Panc1 (cell line): ENCODE measurements at places on chromosomes 5 and 9. TPM values are rescaled to one million over a fixed set of nuclear protein-coding genes. Genes with fewer than 3 reads are reported as not detected.
A peak's percentile ranks its signal among the peaks of the same experiment; 100 is the strongest.

The SAPCD2 gene
- total RNA-seq: 18.4 TPM

The FBXL7 gene
- not detected for total RNA-seq

The GPR150 gene
- 0.54 TPM for total RNA-seq

The WNK2 gene
- total RNA-seq: 13.7 TPM

The KCNV2 gene
- total RNA-seq: not detected

DNA sequence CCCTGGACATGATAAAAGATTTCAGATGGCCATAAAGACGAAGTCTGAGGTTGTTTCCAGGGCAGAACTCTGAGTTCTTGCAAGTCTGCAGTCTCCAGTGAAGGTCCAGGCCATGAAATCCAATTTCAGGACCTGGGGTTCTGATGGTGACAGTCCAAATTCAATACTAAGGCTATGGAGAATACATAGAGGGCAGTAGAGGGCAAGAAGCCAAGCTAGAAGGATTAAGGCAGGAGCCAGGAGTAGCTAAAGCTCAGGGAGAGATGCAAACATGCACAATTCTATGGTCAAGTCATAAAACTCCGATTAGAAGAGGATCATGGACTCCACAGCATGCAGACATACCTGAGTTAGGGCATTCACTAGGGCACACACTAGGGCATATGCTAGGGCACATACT is 11.4 kb downstream of the SLIT3 start:
- no peak overlapping the region for H3K4me3 ChIP-seq
- H3K27ac ChIP-seq: no peak overlapping the region
- DNase-seq: no peak
- no peaks in the 10 kb centered on the region for H3K36me3 ChIP-seq

DNA sequence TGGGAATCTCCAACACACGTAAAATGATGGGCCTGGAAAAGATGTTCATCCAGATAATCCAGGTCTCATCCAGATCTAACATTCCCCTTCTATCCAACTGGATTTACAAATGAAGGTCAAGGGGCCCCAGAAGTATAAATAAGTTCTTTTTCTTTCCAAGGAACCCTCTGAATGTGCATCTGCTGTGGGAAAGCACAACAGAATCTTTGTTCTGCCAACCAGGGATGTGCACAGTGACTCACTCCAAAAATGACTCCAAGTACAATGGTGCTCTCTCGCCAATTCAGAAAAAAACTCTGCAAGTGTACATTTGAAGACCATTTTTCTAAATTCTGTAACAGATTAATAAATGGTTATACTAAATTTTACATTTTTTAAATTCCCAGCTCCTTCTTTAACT is 12.4 kb downstream of the RAPGEF6 start:
- DNase-seq: no peak
- 0 out of 2 replicates have a peak, but pooled peaks cover 4% of the 10 kb centered on the region for H3K4me1 ChIP-seq
- H3K27me3 ChIP-seq: no peaks in the 10 kb centered on the region
- H3K36me3 ChIP-seq: no peaks in the 10 kb centered on the region

DNA sequence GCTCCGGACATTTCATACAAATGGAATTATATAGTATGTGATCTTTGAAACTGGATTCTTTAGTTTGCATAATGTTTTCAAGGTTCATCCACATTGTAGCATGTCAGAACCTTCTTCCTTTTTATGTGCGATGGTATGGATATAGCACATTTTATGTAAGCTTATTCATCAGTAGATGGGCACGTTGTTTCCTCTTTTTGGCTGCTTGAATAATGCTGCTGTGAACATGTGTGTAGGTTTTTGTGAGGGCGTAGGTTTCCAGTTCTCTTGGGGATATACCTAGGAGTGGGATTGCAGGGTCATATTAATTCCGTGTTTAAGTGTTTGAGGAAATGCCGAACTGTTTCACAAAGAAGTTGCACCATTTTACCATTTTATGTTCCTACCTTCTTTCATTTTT is 187.8 kb downstream of the NR3C1 start:
- no peak for DNase-seq
- H3K4me1 ChIP-seq: no peaks in the 10 kb centered on the region
- no peaks in the 10 kb centered on the region for H3K36me3 ChIP-seq
- no peaks in the 10 kb centered on the region for H3K27me3 ChIP-seq

DNA sequence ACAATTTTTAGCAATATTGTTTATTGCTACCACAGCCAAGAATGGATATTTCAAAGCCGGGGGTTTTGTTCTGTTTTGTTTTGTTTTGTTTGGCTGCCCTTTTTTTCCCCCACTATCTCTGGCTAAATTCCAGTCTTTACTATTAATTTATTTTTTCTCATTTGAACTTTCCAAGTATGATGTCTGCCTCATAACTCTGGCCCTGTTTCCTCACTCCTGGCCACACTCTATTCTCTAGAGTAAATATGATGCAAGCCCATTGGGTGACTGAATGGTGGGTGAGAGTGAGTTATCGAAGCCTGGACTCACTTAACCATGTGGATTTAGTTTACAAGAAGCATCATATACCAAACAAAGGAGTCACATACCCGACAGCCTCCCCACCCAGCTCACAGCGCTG is 41.9 kb downstream of the WDR36 start:
- no peak for DNase-seq
- H3K27me3 ChIP-seq: no peaks in the 10 kb centered on the region
- no peaks in the 10 kb centered on the region for H3K36me3 ChIP-seq
- H3K4me3 ChIP-seq: no peak overlapping the region

DNA sequence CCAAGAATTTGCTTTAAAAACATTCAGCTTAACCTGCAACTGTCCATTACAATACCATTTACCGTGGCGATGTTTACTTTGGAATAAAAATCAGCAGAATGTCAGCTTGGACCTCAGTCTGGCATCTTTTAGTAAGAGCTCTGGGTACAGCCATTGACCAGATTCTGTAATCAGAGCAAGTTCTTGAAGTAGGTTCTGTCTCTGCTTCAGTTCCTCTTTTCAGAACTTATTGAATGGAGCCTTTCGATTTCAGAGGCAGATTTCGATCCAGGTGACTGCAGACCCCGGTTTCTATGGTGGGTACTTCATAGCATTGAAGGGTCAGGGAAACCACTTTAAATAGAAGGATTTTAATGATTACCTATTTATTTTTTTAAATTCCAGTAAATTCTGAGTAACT is 53.4 kb upstream of the SV2C start:
- no peak overlapping the region for H3K4me3 ChIP-seq
- no peak overlapping the region for H3K27ac ChIP-seq
- H3K4me1 ChIP-seq: no peaks in the 10 kb centered on the region
- DNase-seq: no peak

- H3K4me1 ChIP-seq: no peaks in the 10 kb centered on the region
- H3K4me3 ChIP-seq: no peak overlapping the region
- no peaks in the 10 kb centered on the region for H3K36me3 ChIP-seq
- DNase-seq: no peak
- H3K27ac ChIP-seq: no peak overlapping the region
Observed at GRCh38 chr5:67896930-67897313, 318.6 kb upstream of the PIK3R1 start.

DNA sequence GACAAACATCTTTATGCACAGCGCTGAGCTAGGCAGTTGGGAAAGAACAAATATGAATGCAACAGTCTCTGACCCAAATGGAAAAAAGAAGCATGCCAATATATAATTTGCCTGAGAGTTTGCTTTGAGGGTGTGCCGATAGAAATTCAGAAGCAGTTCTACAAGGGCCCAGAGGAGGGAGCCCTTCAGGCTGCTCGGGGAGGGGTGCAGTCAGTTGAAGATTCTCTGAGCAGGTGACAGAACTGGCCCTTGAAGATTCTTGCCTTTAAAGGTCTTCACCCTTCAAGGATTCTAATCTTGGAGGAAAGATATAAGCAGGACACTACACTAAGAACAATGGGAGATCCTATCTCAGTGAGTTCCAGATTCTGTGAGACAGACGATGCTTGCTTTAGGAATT is 3.7 kb upstream of the PAPPA start:
- DNase-seq: no peak
- H3K36me3 ChIP-seq: no peaks in the 10 kb centered on the region
- no peaks in the 10 kb centered on the region for H3K4me1 ChIP-seq
- H3K27me3 ChIP-seq: peaks cover 2% of the 10 kb centered on the region; the same call in 1 of the 2 replicates
- H3K4me3 ChIP-seq: no peak overlapping the region

DNA sequence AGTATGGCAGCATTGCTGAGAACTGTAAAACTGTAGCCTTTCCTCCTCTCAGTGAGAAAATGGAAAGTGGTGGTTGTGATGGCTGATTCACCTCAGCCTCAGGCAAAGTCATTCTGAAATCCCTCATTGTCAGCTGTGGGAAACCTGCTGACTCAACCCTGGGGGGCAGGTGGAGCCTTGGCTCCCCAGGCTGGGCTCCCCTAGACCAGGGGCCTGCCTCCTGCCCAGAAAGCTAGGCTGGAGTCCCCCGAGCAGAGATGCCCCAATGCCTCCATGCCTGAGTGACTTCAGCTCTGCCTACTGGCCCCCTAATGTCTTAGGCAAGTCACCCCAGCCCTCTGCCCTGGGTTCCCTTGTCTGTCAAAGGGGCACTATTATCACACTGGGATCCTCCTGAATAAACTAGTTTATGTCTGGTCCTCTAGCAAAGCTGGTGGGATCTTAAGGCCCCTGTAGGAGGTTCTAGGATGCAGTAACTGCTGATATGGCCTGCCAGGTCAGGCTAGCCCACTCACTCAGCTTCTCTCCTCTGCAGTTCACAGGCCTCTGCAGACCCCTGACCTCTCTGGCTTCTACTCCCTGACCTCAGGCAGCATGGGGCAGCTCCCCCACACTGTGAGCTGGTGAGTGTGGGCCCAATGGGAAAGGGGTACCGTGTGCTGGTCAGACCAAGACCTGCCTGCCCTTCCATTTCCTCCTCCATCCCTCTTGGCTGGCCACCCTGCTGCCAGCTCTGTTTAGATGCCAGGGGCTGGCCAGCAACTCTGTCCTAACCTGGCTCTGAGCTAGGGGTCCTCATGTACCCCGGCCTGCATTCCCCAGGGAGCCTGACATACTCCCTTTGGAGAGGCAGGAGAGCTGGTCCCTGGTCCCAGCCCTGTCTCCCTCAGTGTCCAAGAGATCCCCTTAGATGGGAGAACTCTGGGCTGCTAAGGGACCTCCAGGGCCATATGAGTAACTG is 24.2 kb downstream of the TCF7 start:
- peaks cover 40% of the 10 kb centered on the region for H3K4me1 ChIP-seq
- H3K27me3 ChIP-seq: no peaks in the 10 kb centered on the region
- H3K4me3 ChIP-seq: no peak overlapping the region
- no peaks in the 10 kb centered on the region for H3K36me3 ChIP-seq
- no peak for DNase-seq
- H3K27ac ChIP-seq: peak overlapping the region; percentile 54; the same call in 1 of the 2 replicates

GRCh38 chr5:14491015-14491915 is 90.3 kb upstream of the OTULINL start:
- no peaks in the 10 kb centered on the region for H3K4me1 ChIP-seq
- H3K27ac ChIP-seq: no peak overlapping the region
- no peak overlapping the region for H3K4me3 ChIP-seq
- no peak for DNase-seq
- H3K27me3 ChIP-seq: no peaks in the 10 kb centered on the region

DNA sequence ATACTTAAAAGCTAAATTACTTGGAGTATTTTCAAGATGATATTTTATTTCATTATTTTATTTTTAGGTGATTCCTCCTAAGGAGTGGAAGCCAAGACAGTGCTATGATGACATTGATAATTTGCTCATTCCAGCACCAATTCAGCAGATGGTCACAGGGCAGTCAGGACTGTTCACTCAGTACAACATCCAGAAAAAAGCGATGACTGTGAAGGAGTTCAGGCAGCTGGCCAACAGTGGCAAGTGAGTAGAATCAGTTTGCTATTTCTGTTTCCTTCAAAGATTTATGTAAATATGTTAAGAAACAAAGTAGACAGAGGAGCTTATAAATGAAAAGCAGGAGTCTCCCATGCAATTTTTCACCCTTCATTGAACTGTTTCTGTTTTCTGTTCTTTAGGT is 47.8 kb downstream of the KDM4C start:
- H3K36me3 ChIP-seq: no peaks in the 10 kb centered on the region
- H3K4me3 ChIP-seq: no peak overlapping the region
- H3K27ac ChIP-seq: no peak overlapping the region
- no peaks in the 10 kb centered on the region for H3K27me3 ChIP-seq
- no peak for DNase-seq

DNA sequence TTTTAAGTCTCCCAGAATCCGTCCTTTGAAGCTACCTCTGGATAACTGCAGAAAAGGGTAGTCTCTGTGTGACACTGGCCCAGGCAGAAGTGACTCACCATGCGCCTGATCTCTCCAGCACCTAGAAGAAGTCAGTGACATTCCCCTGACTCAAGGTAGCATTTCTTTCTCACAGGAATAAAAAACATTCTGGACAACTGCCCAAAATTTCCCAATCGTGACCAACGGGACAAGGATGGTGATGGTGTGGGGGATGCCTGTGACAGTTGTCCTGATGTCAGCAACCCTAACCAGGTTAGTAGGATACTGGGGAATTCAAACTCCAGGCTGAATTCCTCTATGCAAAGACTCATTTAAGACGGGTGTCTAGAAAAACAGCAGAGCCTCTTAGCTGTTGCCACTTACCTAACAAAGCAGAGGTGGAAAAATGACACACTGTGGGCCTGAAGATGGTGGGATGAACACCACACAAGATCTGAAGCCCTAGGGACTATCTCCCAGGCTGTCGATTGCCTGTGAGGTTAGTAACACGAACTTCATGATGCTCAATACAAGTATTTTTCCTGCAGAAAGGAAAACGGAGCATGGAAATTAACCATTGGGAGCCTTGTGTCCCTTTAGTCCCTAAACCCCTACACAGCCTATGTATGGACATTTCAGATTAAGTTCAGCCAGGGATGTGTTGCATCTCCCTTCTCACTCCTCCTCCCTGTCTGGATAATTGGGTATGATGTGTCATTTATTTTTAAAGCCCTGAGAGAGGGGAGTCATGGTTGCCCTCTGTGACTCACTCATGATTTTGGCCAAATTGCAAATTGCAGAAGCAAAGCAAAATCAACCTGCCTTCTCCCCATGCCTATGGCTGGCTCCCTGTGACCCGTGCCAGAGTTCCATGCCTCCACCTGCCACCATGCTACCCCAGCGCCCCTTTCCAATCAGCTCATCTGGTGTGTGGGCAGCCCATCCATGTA is 37.2 kb downstream of the THBS4 start:
- H3K27me3 ChIP-seq: no peaks in the 10 kb centered on the region; the same call in 1 of the 2 replicates
- no peak for DNase-seq
- no peaks in the 10 kb centered on the region for H3K4me1 ChIP-seq
- no peak overlapping the region for H3K27ac ChIP-seq
- H3K36me3 ChIP-seq: no peaks in the 10 kb centered on the region

- H3K27me3 ChIP-seq: no peaks in the 10 kb centered on the region
- no peak overlapping the region for H3K27ac ChIP-seq
- H3K4me3 ChIP-seq: no peak overlapping the region
- no peaks in the 10 kb centered on the region for H3K4me1 ChIP-seq
- H3K36me3 ChIP-seq: no peaks in the 10 kb centered on the region
Observed at GRCh38 chr9:14645648-14646047, 47.6 kb downstream of the ZDHHC21 start.

- no peaks in the 10 kb centered on the region for H3K36me3 ChIP-seq
- H3K4me1 ChIP-seq: no peaks in the 10 kb centered on the region
- no peak overlapping the region for H3K4me3 ChIP-seq
- no peak overlapping the region for H3K27ac ChIP-seq
- no peaks in the 10 kb centered on the region; the same call in 1 of the 2 replicates for H3K27me3 ChIP-seq
Observed at GRCh38 chr9:134888603-134889190, 8.1 kb downstream of the FCN2 start.

DNA sequence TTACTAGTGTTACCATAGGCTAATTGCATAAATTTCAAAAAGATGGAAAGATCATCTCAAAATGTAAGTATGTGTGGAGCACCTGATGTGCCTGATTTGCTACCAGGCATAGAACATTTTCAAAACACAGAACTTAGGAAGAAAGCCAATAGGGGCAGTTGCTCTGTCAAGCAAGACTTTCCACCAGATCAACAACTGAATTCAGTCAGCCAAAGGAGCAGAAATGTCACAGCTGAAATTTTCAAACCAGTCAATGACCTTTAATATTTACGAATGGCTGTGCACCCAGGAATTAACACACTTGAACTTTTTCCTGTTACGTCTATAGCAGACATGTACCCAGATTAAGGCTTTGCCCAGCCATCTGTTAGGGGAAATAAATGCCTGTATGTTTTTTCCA is 452.8 kb upstream of the PTGER4 start:
- DNase-seq: no peak
- H3K4me1 ChIP-seq: no peaks in the 10 kb centered on the region
- H3K27me3 ChIP-seq: no peaks in the 10 kb centered on the region
